AG04449 (cell line): ENCODE measurements at places on chromosomes 4 and X.

- no peak for DNase-seq
These were observed 29.1 kb downstream of the SETD7 start for GRCh38 chr4:139526928-139527327.

DNA sequence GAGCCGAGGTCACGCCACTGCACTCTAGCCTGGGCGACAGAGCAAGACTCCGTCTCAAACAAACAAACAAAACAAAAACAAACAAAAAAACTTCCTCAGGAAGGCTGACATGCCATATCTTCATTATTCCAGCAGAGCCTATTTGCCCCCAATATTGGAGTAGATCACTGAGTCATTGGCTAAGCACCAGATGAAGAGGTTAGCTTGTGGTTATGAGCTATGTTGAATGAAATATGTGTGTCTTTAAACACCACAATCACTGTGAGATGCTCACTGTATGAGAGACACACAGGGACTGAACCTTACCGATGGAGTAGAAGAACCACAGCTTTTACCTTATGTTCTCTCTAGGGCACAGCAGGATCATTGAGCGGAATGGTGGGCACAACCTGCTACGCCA lies 122.1 kb upstream of the EOLA2 start:
- DNase-seq: no peak

GRCh38 chr4:4430492-4431195 lies 43.7 kb downstream of the NSG1 start:
- DNase-seq: peak; percentile 58

- no peak for DNase-seq
These were observed 246.2 kb downstream of the ASMT start for GRCh38 chrX:1860936-1861594.

DNA sequence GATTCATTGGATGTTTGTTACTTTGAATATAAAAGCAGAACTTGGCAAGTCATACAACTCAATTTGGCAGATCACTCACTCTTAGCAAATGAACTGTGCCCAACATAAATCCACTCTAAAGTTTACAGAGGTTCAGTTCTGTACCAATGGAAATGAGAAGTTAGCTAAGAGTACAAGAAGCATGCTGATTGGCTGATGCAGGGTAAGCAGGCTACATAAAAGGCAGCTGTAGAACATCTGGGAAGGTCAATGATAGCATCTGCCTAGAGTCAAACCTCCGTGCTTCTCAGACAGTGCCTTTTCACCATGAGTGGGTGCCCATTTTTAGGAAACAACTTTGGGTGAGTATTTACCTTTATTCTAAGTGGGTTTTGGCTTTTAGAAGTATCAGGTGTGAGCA lies at the start of gene TDO2:
TDO2 (plus strand) TSS at position 244 of the 400 bp plus-strand sequence; CDS start at position 307, 63 bp downstream.
- DNase-seq: no peak

- DNase-seq: no peak
These were observed 56.1 kb downstream of the KLHL5 start for GRCh38 chr4:39118034-39118658.

DNA sequence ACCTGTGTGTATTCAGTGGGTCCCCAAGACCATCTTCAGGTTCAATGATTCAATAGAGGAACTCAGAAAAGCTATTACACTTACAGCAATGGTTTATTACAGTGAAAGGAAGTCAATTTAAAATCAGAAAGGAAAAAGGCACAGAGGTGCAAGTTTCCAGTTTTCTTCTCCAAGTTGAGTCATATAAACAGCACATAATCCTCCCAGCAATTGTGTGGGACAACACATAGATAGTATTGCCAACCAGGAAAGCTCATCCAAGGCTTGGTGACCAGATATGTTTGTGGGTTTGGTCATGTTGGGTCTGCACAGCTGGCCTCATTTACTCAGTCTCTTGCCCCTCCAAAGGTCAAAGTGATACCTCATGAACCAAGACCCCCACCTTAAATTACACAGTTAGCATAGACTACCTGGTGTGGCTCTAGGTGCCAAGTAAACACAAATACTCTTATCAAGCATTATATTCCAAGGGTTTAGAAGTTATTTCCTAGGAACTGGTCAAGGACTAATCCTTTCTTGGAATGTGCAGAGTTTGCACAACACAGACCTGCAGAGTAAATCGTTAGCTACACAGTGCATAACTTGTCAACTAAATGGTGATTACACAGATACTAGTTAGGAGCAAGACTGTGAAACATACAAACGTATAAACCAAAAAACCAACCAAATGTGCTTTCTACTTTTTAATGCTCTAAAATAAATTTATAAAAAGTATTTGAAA lies 777.3 kb downstream of the PCDH18 start:
- DNase-seq: no peak

DNA sequence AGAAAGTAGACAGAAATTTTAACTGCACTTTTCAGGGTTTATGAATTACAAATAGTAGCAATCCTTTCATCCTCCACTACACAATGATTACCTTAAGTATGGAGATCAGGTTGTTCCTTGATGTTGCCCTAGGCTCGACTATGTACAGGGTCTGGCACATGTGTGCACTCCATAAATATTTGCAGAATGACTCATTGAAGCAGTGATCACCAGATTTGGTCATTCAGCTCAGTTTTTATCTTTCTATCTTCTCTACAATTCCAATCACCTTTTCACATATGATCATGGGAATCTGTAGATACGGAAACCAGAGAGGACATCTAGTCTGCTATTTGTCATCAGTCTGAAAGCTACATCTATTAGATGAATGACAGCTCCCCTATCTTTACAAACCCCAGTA lies 171.7 kb upstream of the HCCS start:
- DNase-seq: no peak

- DNase-seq: no peak
These were observed 490.2 kb upstream of the BOD1L1 start for GRCh38 chr4:14117575-14118238.

DNA sequence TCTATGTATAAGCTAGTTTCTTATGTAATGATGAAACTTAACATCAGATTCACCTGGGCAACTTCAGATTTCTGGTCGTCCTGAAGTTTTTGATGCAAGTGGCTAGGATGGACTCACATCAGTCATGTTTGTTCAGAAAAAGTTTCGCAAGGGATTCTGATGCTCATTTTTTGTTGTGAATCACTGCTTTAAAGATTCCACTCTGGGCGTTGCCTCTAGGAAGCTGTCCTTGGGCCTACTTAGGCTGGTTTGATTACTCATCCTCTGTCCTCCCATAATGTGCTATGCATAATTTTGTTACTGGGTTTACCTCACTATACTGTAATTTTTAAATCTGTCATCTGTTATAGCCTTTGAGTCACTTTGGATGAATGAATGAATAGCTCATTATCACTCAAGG lies 30.8 kb downstream of the HERC3 start:
- peak; percentile 83 for DNase-seq

- no peak for DNase-seq
These were observed 81.4 kb downstream of the SPANXN3 start for GRCh38 chrX:143435916-143436315.

DNA sequence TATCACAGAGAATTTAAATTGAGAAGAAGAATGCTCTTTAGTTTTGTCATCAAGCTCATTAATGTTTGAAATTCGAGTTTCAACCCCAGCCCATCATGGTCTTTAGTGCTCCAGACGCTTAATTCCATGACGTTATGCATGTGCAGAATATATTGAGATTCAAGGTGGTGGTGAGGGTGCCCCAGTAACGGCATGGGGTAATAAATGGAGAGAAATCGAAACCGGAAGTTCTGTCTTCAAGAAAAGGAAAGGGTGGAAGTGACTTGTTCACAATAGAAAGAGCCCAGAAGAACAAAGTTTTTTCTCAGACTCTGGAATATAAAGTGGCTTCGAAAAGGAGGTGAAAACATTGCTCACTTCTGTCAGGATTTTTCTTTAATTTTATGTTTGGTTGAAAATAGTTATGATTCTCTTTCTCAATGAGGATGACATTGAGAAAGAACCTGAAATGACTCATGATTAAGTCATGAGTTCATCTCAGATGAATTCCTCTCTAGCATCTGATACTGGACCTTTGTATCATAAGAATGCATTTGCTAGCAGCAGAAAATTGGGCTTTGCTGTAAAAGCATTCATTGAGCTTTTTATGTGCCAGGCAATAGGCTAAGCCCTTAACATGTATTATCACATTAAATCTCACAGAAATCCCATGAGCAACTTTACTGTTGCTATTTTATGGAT lies 779 bp upstream of the DDX60L start:
- DNase-seq: peak; percentile 50

DNA sequence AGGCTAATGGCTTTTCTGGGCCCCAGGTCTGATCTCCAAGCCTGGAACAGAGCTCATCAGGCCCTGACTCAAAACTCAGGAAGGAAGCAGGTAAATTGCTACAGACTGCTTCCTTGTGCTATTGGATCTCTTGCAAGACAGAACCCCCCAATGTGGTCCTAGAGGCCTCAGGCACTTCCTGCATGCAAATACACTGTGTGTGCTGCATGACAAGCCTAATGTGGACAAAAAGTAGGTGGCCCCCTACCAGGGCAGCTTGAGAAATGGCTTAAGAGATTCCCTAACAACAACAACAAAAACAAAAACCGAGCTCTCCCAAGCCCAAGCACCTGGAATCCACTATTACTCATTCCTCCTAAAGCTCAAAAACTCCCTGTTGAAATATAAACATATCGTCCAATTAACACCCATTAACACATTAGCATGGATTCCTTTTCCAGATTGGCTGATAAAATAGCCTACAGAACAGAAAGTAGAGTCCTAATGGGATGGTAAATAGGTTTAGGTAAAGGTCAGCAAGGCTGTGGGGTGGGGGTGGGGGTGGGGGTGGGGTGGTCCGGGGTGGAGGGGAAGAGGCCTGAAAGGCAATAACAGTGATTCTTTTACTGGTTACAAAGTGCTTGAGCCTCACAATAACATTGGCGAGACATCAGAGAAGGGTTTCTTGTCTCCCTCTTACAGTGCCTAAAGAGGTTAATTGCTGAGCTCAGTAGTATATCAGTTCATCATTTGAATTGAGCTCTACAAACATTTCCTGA lies 24.1 kb upstream of the FGF16 start:
- no peak for DNase-seq

GRCh38 chrX:70970482-70970995 lies 39.6 kb upstream of the SLC7A3 start:
- no peak for DNase-seq

- no peak for DNase-seq
These were observed 8.6 kb upstream of the TKTL2 start for GRCh38 chr4:163482190-163482589.

DNA sequence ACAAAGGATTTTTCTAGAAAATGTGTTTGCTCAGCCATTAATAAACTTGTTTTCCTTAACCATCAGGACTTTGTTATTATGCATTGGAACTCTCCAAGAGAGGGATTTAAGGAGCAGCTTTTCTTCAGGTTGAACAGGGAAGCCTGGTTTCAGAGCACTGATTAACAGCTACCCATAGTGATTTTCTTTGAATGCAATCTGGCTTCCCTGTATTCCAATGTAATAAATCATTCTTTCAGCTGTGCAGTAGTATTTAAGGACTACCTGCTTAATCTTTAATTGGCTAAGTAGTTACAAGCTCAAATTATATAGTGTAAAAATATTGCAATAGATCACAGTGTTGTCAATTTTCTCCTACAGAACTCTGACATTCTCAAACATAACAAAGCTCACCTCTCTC lies 77.5 kb downstream of the TMEM156 start:
- DNase-seq: no peak

DNA sequence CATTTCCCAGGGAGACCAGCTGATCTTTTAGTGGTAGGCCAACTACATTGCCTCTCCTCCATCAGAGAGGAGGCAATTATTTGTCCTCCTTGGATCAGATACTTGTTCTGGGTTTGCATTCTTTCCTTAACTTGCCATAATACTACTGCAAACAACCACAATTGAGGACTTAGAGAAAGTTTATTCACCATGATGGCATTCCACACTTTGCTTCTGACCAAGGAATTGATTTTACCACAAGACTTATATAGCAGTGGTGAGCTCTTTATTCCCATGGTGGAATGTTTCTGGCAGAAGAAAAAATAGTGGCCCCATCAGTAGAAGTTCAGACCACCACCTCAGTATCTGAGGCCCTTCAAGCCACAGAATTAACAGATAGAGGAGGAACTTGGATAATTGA lies 123.9 kb upstream of the PPP3CA start:
- no peak for DNase-seq

DNA sequence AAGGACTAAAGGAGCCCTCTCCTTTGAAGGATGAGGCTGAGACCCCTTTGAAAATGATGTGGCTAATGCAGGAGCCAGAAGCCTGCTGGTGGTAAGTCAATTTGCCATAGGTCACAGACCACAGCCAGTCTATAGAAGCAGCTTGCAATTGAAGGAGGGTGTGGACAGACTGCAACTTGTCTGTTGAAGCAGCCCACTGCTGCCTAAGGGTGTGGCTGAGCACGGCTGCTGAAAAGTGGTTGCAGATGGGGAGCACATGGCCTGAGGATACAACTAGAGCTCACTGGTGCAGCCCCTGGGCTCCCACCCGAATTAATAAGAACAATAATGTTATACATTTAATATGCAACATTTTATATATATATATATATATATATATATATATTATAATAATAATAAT lies 11.4 kb upstream of the EXOC1L start:
- DNase-seq: no peak

DNA sequence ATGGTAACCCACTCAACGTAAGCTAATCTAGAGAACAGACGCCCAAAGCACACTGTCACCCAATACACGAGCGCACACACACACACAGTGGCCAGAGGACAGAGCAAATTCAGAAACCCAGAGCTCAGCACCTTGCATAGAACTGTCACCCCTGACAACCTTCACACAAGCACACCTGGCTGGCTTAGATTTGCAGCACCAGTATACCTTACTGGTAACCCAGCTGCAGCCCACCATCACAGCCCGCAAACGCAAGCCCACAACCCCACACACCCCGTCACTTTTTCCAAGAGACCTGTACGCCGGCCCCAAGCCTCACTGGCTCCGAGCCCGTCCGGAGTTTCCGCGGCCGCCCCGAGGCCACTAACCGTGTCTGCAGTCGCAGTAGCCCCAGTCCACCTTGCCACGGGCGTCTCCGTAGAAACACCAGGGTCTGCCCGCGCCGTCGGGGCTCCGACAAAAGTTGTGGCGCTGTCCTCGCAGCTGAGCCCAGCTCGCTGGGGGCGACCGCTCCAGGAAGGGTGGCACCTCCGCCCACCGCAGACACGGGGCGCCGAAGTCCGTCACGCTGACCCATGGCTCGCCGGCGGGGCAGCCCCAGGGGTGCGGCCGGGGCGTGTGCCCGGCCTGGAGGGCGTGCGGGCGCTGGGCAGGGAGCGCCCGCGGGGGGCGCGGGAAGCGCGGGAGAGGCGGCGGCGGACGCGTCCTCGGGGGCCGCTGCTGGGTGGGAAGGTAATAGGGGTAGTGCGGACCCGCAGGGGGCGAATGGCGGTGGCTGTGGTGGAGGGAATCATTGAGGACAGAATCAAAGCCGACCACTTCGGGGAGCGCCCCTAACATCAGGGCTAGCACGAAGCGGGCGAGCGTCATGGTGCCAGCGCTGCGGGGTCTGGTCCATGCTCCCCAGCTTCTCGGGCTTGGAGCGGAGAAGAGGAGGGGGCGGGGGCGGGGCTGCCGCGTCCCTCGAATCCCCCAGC lies 664 bp downstream of the PRSS12 start:
- DNase-seq: no peak

GRCh38 chrX:129472116-129472515 lies 51.2 kb downstream of the SMARCA1 start:
- DNase-seq: no peak
